Activated naive CD4-positive, alpha-beta T cell treated with anti-CD3 and anti-CD28 coated beads for 36 hours (primary cell): ENCODE measurements at places on chromosomes 5 and 9. TPM values are rescaled to one million over a fixed set of nuclear protein-coding genes. Genes with fewer than 3 reads are reported as not detected.

IL31RA gene
- total RNA-seq = 0.32 TPM

NIM1K gene
- total RNA-seq = 0.54 TPM

ZNG1F gene
- total RNA-seq = 8.5 TPM

SPTLC1 gene
- 32.0 TPM for total RNA-seq

HOMER1 gene
- 3.9 TPM for total RNA-seq

BRIX1 gene
- 66.5 TPM for total RNA-seq

CYLC2 gene
- not detected for total RNA-seq

CRB2 gene
- total RNA-seq = not detected

LCN15 gene
- not detected for total RNA-seq

FLT4 gene
- 2.7 TPM for total RNA-seq

RASEF gene
- total RNA-seq = not detected

NIPAL4 gene
- 10.1 TPM for total RNA-seq

ABLIM3 gene
- not detected for total RNA-seq

WNT8A gene
- total RNA-seq = not detected

FAM114A2 gene
- total RNA-seq = 25.0 TPM

PRSS3 gene
- not detected for total RNA-seq

SKIC3 gene
- 69.5 TPM for total RNA-seq

SMIM3 gene
- total RNA-seq = 37.4 TPM

GAPVD1 gene
- total RNA-seq = 40.0 TPM

PCDHGA3 gene
- total RNA-seq = not detected

SPINK14 gene
- not detected for total RNA-seq

TUSC1 gene
- not detected for total RNA-seq

PHYHD1 gene
- 0.50 TPM for total RNA-seq

CER1 gene
- not detected for total RNA-seq

TNC gene
- 0.12 TPM for total RNA-seq

KCNIP1 gene
- total RNA-seq = not detected

DEPDC1B gene
- total RNA-seq = 35.0 TPM

TICAM2 gene
- 0.72 TPM for total RNA-seq

SPINK6 gene
- total RNA-seq = not detected

TYRP1 gene
- total RNA-seq = not detected

GPR21 gene
- 0.32 TPM for total RNA-seq

TAF11L12 gene
- not detected for total RNA-seq

TAF11L5 gene
- not detected for total RNA-seq

SLC34A3 gene
- not detected for total RNA-seq

PCDHGA8 gene
- total RNA-seq = not detected

TEX10 gene
- 17.3 TPM for total RNA-seq

FAM120AOS gene
- total RNA-seq = 26.0 TPM

ADAMTS2 gene
- not detected for total RNA-seq

ACOT12 gene
- not detected for total RNA-seq

ERAP2 gene
- total RNA-seq = 111 TPM

DAP gene
- 29.7 TPM for total RNA-seq
